ENCODE measurements at places on chromosomes 11 and 22.

DNA sequence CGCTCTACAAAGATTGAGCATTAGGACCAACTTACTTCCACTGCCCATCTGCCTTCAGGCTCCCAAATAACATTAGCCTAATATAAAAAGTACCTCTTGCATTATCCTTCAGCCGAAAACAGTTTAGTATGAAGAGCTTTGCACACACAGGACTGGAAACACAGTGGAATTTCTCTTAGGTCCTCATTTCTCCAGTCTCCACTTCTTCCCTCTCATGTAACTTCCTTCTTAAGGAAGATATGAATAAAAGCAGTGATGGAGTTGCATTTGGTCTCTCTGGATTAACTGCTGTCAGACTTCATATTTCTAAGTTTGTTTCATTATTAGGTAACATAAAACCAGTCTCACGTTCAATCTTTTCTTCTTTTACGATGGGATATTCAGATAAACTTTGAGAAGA lies 5.6 kb upstream of the MPEG1 start:
- no peak for DNase-seq

DNA sequence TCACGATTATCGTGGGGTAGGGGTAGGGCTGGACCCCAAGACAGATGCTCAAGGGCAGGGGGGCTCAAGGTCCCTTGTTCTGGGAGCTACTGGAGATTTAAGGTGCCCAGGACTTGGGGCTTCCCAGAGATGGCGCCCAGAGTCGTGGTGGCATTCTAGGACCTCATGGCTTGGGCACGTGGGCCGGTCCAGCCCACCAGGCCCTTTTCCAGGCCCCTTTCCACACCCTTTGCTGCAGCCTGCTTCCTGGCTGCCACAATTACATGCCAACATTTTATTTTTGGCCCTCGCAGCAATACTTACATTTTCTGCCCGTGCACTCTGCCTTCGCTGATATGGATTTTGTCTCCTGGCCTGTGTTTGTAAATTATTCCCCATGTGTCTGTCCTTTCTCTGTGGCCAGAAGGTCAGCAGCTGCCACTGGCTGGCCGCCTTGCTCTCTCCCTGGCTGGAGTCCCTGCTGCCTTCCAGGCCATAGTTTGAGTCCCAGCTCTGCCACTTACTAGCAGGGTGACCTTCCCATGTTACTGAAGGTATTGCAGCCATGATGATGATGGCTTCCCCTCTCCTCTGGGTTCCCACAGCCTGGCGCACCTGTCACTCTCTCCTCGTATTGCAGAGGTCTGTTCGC lies 11.2 kb downstream of the MB start:
- no peak for DNase-seq

DNA sequence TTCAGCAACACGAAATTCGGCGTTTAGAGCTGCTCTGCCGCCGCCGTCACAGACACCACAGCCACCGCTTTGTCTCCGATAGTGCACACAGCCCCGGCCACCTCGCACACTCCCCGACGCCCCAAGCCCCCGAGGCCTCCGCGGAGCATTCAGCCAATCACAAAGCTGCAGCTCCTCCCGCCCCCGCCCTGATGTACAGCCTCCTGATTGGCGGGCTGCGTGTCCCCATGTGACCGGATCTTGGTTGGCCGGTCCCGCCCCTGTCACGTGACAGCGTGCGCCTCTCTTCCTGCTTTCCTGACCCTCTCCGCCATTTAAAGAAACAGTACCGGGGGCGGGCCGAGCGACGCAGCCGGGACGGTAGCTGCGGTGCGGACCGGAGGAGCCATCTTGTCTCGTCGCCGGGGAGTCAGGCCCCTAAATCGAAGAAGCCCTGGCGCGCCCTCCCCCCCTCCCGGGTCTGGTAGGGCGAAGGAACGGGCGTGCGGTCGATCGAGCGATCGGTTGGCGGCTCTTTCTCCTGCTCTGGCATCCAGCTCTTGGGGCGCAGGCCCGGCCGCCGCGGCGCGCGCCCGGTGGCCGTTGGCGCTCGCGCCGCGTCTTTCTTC lies at the start of gene TUG1:
Gene TUG1 (plus strand): TSS at position 342 of the 608 bp plus-strand sequence.
- DNase-seq, result peak; percentile 97

GRCh38 chr11:103532133-103532788 lies 423.0 kb downstream of the DYNC2H1 start:
- no peak for DNase-seq

- peak; percentile 58 for DNase-seq
Measured at GRCh38 chr11:10366568-10367331, 61.9 kb downstream of the ADM start.

DNA sequence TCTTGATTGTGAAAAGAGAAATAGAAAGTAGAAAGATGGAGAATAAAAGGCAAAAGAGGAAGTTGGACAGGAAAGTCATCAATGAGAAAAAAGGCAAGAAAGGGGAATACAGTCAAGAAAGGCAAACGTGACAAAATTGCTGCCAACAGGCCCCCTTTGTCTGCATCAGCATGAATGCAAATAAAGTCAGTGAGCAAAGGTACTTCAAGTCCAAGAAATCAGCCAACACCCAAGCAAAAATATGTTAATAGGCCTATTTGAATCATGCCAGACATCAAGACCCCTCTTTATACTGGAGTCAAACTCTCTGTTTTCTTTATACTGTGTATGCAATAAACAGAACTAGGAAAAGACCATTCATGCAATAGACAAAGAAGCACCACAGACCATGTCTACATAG lies 34.3 kb downstream of the GUCY1A2 start:
- no peak for DNase-seq

- no peak for DNase-seq
Measured at GRCh38 chr22:36885474-36885873, 24.7 kb downstream of the NCF4 start.

DNA sequence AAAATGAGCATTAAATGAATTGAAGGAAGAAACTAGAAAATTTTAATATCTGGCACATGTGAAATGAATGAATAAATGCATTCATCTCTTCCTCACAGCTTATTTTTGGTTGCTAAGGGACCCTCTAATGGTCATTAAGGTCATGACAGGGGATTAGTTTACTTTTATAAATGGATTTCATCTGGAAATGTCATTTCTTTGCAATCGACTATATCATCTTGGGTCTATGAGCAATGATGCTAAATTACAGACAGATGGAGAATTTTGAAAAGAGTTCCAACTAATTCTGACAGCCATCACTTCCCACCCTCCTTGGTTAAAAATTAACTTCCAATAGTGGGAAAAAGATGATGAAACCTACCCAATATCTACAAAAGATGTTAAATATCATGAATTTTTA lies 98.0 kb downstream of the KIF18A start:
- no peak for DNase-seq

- no peak for DNase-seq
Measured at GRCh38 chr11:63667995-63668795, 3.0 kb downstream of the ATL3 start.

- DNase-seq, result no peak
Measured at GRCh38 chr22:31193092-31193491, 19.0 kb upstream of the LIMK2 start.

DNA sequence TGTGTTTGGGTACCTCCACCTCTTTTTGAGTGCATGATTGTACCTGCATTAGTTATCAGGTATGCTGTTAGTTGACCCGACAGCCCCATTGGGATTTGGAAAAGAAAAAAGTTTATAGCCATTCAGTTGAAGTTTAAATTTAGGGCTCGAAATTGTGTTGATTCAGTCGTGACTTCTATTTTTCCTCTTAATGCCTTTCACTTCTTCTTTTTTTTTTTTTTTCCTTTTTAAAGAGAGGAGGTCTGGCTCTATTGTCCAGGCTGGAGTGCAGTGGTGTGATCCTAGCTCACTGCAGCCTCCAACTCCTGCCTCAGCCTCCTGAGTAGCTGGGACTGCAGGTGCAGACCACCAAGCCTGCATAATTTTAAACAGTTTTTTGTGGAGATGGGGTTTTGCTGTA lies 2.3 kb downstream of the STT3A start:
- no peak for DNase-seq

GRCh38 chr11:130905512-130905911 lies 10.8 kb downstream of the SNX19 start:
- DNase-seq, result no peak

GRCh38 chr22:36154423-36154945 lies 6.1 kb downstream of the APOL3 start:
- DNase-seq, result no peak

- DNase-seq, result no peak
Measured at GRCh38 chr22:45616432-45616831, 55.2 kb upstream of the ATXN10 start.

- DNase-seq, result no peak
Measured at GRCh38 chr22:20026204-20026908, 5.4 kb downstream of the TANGO2 start.

GRCh38 chr11:17145972-17146371 lies 61.8 kb downstream of the PIK3C2A start:
- DNase-seq, result no peak

DNA sequence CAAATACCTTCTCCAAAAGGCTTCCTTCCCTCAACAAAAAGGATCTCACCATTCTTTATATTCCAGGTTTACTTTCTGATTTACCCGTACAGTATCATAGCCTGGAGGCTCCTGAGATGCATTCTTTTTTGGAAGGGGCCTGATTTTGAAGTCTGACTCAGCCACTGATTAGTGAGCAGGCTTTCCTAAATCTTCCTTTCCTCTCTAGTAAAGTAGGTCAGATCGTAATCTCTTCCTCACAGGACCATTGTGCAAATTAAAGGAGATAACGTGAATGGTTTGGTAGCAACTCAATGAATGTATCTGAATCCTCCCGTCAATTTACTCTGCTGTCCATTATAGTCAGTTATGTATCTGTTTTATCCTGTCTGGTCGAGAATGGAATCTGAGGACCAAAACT lies 227.7 kb upstream of the ANO5 start:
- DNase-seq, result no peak

GRCh38 chr11:2203440-2204259 lies 32.0 kb upstream of the TH start:
- no peak for DNase-seq

Measured in NCI-H1417 (cell line).